Natural killer cell (primary cell): ENCODE measurements at places on chromosomes 13 and 19. TPM values are rescaled to one million over a fixed set of nuclear protein-coding genes. Genes with fewer than 3 reads are reported as not detected.

BRME1 gene
- total RNA-seq = 4.0 TPM

ZNF135 gene
- total RNA-seq = 1.6 TPM

NLRP5 gene
- total RNA-seq = not detected

SAFB gene
- total RNA-seq = 229 TPM

MZF1 gene
- total RNA-seq = 40.1 TPM

DNA sequence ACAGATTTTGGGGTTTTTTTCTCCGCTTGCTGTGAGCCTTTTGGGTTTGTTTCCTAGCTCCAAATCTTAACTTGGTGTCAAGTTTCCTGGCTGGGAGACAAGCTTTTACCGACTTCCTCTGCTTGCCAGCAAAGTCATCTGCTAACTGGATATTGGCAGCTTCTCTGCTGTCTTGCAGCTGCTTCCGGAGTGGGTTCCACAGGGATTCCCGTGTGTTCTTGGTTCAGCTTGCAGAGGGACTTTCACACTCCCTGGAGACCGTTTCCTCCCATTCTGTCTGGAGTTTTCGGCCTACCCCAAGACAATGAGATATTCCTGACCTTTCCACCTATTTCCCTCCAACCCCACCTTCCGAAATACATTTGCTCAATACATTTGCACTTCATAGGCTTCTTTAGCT lies 2.2 kb upstream of the COLGALT1 start:
- no peak overlapping the region for H3K4me3 ChIP-seq
- no peak overlapping the region for H3K27ac ChIP-seq
- no peak for DNase-seq
- no peaks in the 10 kb centered on the region for H3K27me3 ChIP-seq
- H3K4me1 ChIP-seq = peaks cover 18% of the 10 kb centered on the region
- H3K36me3 ChIP-seq = no peaks in the 10 kb centered on the region

DNA sequence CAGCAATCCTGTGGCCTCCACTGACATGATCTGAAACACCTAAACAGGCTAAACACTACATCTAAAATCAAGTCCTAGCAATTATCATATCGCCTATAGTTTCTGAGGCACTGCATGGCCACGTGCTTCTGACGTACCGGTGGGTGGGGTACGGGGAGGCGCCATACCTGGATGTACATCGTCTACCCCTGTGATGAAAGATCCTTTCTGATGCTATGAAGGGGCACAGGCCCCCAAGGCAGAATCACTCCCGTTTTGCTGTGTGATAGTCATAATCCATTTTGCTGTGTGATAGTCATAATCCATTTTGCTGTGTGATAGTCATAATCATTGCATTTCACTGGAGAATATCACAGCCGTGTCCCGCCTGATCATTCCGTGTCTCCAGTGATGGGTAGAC lies 118.7 kb upstream of the SOX1 start:
- H3K36me3 ChIP-seq = no peaks in the 10 kb centered on the region
- DNase-seq = no peak
- no peak overlapping the region for H3K27ac ChIP-seq

DNA sequence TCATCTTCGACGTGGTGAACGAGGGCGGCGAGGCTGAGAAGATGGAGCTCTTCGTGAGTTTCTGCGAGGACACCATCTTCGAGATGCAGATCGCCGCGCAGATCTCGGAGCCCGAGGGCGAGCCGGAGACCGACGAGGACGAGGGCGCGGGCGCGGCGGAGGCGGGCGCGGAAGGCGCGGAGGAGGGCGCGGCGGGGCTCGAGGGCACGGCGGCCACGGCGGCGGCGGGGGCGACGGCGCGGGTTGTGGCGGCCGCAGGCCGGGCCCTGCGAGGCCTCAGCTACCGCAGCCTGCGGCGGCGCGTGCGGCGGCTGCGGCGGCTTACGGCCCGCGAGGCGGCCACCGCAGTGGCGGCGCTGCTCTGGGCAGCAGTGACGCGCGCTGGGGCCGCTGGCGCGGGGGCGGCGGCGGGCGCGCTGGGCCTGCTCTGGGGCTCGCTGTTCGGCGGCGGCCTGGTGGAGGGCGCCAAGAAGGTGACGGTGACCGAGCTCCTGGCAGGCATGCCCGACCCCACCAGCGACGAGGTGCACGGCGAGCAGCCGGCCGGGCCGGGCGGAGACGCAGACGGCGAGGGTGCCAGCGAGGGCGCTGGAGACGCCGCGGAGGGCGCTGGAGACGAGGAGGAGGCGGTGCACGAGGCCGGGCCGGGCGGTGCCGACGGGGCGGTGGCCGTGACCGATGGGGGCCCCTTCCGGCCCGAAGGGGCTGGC lies 52.6 kb downstream of the MAP4K1 start:
- H3K27ac ChIP-seq = no peak overlapping the region
- no peaks in the 10 kb centered on the region for H3K36me3 ChIP-seq
- H3K27me3 ChIP-seq = peaks cover 2% of the 10 kb centered on the region
- peaks cover 23% of the 10 kb centered on the region for H3K4me1 ChIP-seq
- DNase-seq = no peak

DNA sequence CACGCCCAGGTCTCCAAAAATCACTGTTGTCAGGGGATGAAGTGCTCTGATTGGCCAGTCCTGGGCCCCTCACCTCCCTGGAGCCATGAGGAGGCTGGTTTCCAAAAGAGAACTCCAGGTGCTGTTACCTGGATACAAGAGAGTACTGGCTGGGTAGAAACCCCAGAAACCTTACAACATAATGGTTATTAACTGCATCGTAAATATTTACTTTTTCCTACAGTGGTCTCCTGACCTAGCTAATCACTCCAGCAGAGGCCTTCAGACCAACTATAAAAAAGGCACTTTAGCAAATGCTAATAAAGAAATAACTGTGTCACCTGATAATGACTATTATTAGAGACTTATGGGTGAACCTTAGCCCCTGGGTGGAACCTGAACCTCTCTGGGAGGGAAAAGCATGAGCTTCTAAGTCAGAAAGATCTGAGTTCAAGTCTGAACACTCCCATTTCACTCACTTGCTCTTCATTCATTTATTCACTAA lies 1.5 kb upstream of the IGSF23 start:
- H3K27ac ChIP-seq = no peak overlapping the region
- no peaks in the 10 kb centered on the region for H3K27me3 ChIP-seq
- no peak for DNase-seq
- H3K36me3 ChIP-seq = no peaks in the 10 kb centered on the region

DNA sequence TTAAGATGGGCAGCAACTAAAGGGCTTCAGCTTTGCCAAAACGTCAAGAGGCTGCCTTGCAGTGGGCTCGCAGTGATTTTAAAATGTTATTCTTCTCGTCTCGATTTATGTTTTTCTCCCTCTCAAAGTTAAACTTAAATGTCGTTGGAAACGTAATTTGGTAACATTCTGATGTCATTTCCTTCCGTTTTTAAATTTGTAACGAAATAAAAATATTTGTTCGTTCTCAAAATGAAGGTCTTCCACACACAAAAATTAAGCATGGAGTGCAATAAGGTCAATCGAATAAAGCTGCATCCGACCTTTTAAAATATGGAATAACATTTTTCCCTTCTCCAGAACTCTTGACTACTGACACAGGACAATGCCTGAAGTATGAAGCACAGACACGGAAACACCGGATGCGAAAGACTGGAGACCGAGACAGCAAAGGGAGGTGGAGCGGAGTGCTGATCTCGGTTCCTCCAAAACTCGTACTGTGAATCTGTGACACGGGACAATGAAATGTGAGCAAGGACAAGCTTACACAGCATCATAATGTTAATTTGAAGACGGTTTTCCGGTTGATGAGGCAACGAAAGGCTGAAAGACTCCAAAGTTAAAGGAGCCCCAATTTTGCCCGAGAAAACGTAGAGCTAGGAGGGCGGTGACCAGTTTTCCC lies 850 bp downstream of the MTMR6 start:
- peak overlapping the region; percentile 97 for H3K27ac ChIP-seq
- peaks cover 6% of the 10 kb centered on the region for H3K27me3 ChIP-seq
- DNase-seq = peak; percentile 76
- H3K36me3 ChIP-seq = no peaks in the 10 kb centered on the region
- H3K4me1 ChIP-seq = peaks cover 18% of the 10 kb centered on the region
- peak overlapping the region; percentile 84 for H3K4me3 ChIP-seq

- no peak overlapping the region for H3K27ac ChIP-seq
- H3K36me3 ChIP-seq = peaks cover 63% of the 10 kb centered on the region
- DNase-seq = no peak
- H3K4me1 ChIP-seq = no peaks in the 10 kb centered on the region
- H3K27me3 ChIP-seq = no peaks in the 10 kb centered on the region
Observed at GRCh38 chr19:4684312-4685095, 14.4 kb upstream of the MYDGF start.

DNA sequence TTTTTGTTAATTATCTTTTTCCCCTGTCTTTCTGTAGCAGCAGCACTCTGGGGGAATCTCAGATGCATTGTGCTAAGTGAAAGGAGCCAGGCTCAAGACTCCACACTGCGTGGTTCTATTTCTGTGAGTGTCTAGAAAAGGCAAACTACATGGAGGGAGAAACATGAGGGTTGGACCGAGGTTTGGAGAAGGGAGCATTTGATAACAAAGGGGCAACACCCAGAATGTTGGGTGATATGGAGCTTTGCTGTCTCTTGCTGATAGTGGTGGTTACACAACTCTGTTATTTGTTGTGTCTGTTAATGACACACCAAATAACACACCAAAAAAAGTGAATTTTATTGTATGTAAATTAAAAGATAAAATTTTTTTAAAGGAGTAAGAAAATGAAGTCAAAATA lies 107.8 kb downstream of the COL4A2 start:
- no peaks in the 10 kb centered on the region for H3K36me3 ChIP-seq
- peaks cover 3% of the 10 kb centered on the region for H3K27me3 ChIP-seq
- no peak overlapping the region for H3K27ac ChIP-seq

DNA sequence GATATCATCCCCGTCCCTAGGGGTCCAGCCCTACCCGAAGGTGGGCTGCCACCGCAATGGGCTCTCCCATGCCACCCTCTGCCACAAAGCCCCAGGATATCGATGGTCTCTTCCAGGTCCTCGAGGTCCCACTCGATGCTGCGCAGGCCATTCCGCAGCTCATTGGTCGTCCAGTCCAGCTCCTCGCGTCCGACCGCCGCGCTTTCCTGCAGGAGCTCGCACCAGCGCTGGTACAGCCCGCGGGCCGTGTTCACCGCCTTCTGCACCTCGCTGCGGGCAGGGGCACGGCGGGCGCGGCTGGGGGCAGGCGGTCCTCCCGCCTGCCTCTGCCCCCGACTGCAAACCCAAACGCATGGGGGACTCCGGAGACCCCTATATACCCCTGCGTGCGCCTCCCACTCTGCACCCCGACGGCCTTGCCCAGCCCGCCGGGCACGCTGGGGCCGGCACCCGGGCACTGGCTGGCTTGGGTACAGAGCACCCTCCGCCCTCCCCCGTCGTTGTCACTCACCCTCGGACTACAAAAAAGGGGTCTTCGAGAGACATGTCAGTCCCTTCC lies 468 bp downstream of the STX10 start:
- peak overlapping the region; percentile 100 for H3K4me3 ChIP-seq
- H3K27me3 ChIP-seq = no peaks in the 10 kb centered on the region
- peaks cover 13% of the 10 kb centered on the region for H3K36me3 ChIP-seq
- H3K4me1 ChIP-seq = peaks cover 32% of the 10 kb centered on the region
- H3K27ac ChIP-seq = peak overlapping the region; percentile 63

DNA sequence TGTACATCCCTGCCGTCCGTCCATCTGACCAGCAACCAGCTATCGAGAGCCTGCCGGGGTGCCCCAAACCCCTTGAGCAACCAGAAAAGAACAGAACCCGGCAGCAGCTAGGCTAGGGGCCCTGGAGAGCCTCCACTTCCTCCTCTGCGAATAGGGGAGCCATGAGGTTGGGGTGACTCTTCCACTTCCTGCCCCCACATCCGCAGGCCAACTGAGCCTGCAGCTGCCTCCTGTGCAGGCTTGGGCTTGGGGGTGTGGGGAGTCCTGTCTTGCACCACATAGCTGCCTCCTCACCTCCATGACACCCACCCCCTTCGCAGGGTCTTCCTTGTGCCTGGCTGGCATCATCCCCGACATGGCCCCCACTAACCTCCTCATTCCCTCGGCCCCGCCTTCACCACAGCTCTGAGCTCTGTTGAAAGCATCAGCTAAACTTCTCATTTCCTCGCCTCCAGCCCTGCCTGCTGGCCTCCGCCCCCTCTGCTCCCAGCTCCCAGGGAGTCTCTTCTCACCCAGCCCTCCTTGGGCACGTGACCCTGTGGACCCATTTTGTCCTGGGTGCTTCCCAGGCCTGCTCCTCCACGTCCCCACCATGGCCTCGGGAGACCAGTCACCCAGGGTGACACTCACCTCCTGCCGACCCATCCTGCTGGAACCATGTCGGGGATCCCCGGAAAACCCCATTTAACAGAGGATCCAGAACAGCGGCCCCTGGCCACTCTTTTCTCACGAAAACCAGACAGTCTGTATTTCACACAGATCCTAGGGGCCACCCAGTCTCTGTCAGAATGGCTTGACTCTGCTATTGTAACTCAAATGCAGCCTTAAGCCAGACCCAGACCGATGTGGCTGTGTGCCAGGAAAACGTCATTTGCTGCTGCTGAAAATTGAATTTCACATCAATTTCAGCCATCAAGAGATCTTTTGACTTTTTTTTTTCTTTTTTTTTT lies 50.4 kb downstream of the MYO9B start:
- H3K27ac ChIP-seq = peak overlapping the region; percentile 97
- DNase-seq = peak; percentile 82
- peaks cover 75% of the 10 kb centered on the region for H3K4me1 ChIP-seq
- H3K4me3 ChIP-seq = peak overlapping the region; percentile 27
- no peaks in the 10 kb centered on the region for H3K27me3 ChIP-seq

DNA sequence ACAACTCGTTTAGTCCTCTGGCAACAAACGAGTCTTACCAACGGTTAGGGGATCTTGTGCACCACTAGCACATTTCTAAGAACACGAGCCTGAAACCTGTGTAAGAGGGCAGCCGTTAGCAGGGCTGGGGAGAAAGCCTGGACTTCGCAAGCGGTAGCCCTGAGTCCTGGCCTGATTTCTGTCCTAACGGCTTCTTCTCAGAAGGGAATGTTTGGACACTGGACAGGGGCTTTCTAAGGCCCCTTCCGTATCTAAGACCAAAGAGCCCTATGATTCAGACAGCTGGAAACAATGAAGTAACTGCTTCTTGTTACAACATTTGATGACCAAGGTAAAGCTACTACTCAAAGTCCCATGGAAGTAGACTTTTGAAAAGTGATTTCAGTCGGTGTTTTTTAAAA lies 2.2 kb downstream of the ANKRD10 start:
- no peak overlapping the region for H3K27ac ChIP-seq
- H3K4me3 ChIP-seq = no peak overlapping the region
- peaks cover 17% of the 10 kb centered on the region for H3K4me1 ChIP-seq
- peaks cover 13% of the 10 kb centered on the region for H3K36me3 ChIP-seq
- H3K27me3 ChIP-seq = no peaks in the 10 kb centered on the region
- no peak for DNase-seq

- peaks cover 20% of the 10 kb centered on the region for H3K4me1 ChIP-seq
- DNase-seq = no peak
- no peaks in the 10 kb centered on the region for H3K27me3 ChIP-seq
- H3K36me3 ChIP-seq = no peaks in the 10 kb centered on the region
- H3K27ac ChIP-seq = no peak overlapping the region
- no peak overlapping the region for H3K4me3 ChIP-seq
Observed at GRCh38 chr13:30580852-30581502, 36.7 kb upstream of the USPL1 start.

- no peaks in the 10 kb centered on the region for H3K36me3 ChIP-seq
- no peaks in the 10 kb centered on the region for H3K27me3 ChIP-seq
- peak overlapping the region; percentile 93 for H3K27ac ChIP-seq
Observed at GRCh38 chr13:46313432-46314257, 73.4 kb downstream of the RUBCNL start.
